Stimulated activated CD4-positive, alpha-beta T cell treated with anti-CD3 and anti-CD28 coated beads, TNF-alpha, amount 100 ng/mL, for 4 hours (primary cell): ENCODE measurements at places on chromosomes 7 and 10.

- no peak for DNase-seq
These were observed 110.3 kb upstream of the APBB1IP start for GRCh38 chr10:26327811-26328210.

DNA sequence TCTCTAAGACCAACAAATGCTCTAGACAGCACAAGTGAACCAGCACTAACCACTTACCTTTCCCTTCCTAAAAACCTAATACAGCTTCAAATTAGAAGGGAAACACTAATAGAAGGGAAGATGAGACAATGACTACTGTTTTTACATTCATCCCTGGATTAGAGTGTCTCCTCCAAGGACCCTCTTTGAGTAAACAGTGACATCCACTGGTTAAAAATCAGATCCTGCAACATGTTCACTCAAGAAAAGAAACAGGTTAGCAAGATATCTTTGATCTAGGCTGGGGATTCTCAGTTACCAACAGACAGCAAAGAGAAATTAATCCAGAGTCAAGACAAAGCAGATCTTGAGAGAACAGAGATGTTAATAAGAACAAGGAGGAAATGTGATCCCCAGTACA, 177.7 kb upstream of the GHITM start:
- DNase-seq = no peak

DNA sequence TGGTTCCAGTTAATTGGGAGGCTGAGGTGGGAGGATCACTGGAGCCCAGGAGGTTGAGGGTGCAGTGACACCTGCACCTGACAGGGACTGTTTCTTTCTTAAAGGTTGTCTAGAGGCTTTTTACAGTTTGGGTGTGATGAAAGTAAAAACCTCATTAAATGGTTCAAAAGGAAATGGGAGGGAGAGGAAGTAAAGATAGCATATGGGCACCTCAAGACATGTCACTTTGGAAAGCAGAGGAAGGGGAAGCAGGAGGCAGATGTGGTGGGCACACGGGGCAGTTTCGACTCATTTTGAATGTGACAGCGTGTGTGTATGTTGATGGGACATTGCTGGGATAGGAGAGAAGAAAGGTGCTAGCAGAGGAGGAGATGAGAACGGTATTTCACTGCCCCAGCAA, 203.1 kb downstream of the MLLT10 start:
- DNase-seq = no peak

- no peak for DNase-seq
These were observed 50.5 kb downstream of the RALA start for GRCh38 chr7:39673868-39674267.

GRCh38 chr10:88901984-88902789, 22.1 kb downstream of the STAMBPL1 start:
- DNase-seq = no peak

DNA sequence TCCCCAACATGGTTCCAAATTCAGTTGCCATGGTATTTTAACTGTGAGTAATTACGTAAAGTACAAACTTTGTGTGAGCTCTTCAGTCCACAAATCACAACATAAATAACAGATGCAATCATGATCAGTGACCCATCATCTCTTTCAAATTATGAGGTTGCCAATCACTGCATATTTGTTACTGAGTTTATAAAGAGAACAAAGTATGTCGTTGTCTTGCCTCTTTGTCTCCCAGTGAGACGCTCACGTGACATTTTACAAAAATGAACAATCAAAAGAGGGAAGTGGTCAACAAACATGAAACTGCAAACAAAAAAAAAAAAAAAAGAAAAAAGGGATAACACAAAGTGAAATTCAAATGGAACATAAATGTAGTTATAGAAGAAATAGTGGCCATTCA, 122.7 kb upstream of the PDSS1 start:
- no peak for DNase-seq

DNA sequence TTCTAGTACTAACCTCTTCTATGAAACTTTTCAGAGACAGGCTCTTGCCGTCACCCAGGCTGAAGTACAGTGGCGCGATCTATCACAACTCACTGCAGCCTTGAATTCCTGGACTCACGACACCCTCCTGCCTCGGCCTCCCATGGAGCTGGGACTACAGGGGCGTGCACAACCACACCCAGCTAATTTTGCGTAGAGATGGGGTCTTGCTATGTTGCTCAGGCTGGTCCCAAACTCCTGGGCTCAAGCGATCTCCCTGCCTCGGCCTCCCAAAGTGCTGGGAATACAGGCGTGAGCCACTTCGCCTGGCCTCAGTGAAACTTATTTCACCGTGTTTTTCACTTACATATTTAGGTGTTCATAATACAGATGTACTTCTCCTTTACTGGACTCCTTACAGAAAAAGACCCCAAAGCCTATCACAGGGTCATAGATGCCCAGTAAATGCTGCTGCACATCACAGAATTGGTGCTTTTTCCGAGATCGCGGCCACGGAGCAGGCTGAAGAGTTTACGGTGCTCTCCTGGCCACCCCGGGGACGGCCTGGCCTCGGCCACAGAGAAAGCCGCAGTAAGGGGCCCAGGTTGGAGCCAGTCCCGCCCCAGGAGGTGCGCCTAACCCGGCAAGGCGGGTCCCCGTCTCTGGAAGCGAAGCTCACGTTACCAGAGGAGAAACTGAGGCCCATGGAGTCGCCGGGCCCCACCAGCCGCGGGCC, 595 bp downstream of the TBL2 start:
- no peak for DNase-seq

GRCh38 chr7:101563943-101564777, 64.9 kb downstream of the MYL10 start:
- DNase-seq = no peak

- no peak for DNase-seq
These were observed 245.5 kb upstream of the PPP2R2D start for GRCh38 chr10:131655101-131655849.

- no peak for DNase-seq
These were observed 218.8 kb downstream of the IPMK start for GRCh38 chr10:58048936-58049335.

GRCh38 chr10:86667421-86668181, 710 bp upstream of the LDB3 start:
- no peak for DNase-seq

DNA sequence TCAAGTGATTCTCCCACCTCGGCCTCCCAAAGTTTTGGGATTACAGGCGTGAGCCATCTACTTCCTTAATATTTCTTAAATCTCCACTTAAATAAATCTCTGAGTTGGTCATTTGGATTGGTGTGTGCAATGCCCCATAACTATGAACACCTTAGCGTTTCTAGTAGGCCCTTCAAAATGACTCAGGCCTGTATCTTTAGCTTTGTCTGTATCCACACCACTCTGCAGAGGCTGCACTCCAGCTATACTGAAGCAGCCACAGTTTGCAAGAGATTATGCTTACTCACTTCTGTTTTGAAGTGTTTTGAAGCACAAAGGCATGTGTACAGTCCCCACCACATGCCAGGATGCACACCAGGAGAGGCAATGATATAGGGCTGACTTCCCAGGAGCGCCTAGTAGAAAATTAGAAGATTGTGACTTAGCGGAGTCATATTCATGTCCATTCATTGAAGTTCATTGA, 2.4 kb upstream of the ST7 start:
- DNase-seq = no peak

GRCh38 chr7:157949711-157950110, 612.9 kb downstream of the DNAJB6 start:
- DNase-seq = no peak

DNA sequence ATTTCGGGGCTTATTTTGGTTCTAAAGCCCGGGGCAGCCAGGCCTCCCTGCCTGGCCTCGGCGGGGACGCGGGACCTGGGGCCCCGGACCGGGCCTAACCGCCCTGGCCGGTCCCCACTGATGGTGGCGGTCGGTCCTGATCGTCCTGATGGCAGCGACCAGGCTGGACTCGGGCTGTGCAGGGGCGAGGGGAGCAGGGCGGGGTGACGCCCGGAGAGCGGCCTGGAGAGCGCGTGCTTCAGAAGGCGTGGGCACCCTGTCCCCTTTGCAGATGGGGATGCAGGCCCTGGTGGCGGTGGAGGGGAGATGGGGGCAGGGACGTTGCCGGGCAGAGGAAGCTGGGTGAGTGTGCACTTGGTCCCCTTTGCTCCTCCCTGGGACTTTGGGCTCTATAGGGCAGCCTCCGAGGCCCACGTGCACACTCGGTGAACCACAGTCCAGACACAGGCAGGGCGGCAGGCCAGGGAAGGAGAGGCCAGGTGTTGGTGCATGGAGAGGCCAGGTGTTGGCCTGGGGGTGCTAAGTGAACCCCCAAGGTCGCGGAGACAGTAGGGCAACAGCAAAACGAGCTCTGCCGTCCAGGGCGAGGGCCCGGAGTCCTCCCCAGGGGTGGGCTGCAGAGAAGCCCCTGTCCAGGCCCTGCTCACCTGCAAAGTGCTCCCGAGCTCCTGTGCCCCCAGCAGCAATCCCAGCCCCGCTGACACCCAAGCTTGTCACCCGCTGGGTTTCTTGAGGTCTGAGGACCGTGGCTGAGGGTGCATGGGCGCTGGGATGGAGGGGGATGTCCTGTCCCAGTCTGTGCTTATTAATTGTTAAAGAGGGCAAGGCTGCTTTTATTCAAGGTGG, 42.4 kb upstream of the FAM20C start:
- DNase-seq = peak; percentile 30

- DNase-seq = no peak
These were observed 158.6 kb upstream of the MAGI2 start for GRCh38 chr7:79612022-79612421.

GRCh38 chr7:43771573-43771972, 13.1 kb downstream of the BLVRA start:
- no peak for DNase-seq

DNA sequence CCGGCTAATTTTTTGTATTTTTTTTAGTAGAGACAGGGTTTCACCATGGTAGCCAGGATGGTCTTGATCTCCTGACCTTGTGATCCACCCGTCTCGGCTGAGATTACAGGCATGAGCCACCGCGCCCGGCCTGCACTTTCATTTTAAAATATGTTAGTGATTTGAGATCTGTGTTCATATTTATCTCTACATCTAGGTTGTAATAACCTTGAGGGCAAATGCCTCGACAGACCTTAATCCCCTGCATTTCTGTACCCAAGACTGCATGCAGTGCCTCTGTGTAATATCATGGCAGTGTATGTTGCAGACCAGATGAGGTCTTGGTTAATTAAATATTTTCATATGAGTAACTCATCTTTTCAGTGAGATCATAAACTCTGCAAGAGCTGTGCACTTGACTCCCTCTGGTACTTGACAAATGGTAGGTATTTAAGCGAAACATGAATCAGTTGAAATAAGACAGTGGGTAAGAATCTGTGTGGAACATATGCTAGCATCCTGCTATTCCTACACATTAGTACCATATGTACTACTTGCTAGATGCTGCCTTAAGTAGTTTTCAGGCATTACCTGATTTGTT, 673.9 kb upstream of the ANKRD30A start:
- no peak for DNase-seq

GRCh38 chr10:97531401-97531986, 32.8 kb downstream of the UBTD1 start:
- DNase-seq = no peak

GRCh38 chr7:100544967-100545359, 6.0 kb downstream of the AGFG2 start:
- DNase-seq = no peak

- no peak for DNase-seq
These were observed 27.3 kb upstream of the SYCE1 start for GRCh38 chr10:133592716-133593115.

DNA sequence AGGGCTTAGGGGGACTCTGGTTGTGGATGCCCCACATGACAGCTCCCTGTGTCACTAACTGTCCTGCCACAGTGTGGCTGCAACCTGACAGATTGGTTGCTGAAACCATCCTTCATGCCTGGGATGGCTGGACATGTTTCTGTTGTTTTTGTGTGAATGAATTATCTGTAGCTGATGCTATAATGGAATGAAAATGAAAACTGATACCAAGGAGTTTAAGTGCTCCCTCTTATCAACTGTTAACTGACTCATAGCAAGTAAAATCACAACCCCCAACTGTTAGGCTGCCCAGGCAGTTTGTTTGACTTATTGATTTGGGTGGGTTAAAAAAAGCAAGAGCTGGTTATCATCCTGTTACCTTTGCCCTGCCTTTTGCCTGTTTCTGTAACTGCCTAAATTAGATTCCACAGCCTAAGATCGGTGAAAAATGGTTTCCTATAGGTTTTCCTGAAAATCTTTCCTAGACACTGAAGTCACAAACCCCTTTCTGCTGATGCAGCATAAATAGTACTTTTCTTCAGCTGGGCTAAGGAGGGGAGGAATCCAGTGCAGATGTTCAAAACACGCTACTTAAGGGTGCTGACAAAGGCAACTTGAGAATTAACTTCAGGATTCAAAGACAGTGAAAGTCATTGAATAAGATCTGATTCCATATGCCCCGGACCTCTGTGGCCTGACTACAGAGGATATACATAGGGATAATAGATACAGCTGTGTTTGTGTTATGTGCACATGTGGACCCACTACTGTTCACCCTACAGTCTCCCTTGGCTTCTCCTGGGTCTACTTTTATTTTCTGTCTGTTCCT, 5.7 kb downstream of the FRAT2 start:
- DNase-seq = no peak

DNA sequence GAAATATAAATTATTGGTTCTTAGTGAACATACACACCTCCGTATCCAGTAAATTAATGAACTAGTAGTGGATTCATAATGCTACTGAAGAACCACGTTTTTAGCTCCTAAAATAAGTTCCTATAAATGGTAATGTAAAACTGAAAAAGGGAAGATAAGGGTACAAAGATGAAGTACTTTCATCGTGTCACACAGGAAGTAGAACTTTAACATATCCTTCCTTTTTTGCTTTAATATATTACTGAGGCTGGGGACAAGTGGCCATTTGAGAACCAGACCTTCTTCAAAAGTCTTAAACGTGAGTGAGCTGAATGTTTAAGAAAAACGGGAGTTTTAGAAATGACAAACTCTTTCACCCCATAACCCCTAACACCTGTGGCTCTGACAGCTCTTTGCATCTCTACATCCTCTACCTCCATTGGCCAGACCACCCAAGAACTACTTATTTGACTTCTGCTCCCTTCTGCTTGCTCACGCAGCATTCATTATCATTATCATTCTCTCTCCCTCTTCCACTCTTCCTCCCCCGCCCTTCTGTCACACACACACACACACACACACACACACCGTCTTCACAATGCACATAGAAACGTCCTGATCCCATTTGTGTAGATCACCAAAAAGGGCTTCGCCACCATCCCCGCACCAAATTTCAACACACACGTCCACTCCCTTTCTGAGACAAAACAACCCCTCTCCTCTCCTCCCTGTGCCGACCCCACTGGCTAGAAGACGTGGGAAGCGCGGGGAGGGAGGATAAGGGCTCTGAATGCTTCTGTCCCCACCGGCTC, 677 bp downstream of the SKAP2 start:
- no peak for DNase-seq

- no peak for DNase-seq
These were observed 17.7 kb downstream of the ZMYND11 start for GRCh38 chr10:152915-153314.

DNA sequence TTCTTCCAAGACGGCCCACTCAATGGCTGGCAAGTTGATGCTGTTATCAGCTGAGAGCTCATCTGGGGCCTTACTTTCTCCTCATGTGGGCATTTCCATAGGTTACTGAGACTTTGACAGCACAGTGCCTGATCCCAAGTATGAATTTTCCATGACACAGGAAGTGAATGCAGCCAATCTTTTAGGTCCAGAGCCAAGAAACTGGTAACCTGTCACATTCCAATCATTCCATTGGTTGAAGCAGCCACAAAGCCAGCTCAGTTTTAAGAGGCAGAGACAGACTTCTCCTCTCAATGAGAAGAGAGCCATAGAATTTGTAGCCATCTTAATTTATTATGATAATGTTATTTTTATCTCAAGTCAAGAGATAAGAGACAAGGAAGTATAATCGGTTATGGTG, 775.5 kb downstream of the CNTNAP2 start:
- DNase-seq = no peak
